ENCODE measurements at places on chromosomes 1 and 21.

- no peak for DNase-seq
These were observed 33.6 kb downstream of the TP73 start for GRCh38 chr1:3685906-3686305.

DNA sequence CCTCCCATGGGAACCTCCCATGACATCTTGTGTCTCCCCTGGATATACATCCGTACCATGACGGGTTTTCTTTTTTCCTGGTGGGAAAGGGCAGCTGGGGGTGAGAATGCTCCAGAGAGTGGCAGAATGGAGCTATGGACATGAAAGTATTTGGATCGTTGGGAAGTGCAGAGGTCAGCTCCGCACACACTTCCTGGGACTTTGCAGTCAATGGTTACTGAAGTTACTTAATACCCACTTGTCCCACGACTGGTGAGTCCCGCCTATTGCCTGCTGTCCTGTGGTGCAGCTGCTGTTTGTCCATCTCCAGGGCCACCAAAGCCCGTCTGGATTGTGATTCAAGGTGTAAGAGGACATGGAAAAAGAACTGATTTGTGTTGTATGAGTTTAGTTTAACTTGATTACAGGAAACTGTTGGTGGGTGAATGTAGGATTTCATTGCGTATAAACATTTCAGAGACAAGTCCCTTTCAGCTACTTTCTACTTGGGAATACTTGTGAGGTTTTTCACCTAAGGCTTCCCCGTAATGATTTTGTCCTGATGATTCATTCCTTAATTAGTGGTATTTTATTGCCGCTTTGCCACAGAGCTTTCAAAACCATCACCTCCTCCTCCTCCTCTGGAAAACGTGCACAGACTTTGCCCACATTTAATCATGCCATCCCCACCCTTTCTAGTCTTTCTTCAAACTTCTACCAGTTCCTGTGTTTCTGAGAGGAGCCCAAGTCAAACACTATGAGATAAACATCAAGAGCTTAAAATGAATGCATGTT, 308.8 kb downstream of the KIF26B start:
- no peak for DNase-seq

GRCh38 chr1:53627031-53627430, 111.9 kb downstream of the GLIS1 start:
- no peak for DNase-seq

DNA sequence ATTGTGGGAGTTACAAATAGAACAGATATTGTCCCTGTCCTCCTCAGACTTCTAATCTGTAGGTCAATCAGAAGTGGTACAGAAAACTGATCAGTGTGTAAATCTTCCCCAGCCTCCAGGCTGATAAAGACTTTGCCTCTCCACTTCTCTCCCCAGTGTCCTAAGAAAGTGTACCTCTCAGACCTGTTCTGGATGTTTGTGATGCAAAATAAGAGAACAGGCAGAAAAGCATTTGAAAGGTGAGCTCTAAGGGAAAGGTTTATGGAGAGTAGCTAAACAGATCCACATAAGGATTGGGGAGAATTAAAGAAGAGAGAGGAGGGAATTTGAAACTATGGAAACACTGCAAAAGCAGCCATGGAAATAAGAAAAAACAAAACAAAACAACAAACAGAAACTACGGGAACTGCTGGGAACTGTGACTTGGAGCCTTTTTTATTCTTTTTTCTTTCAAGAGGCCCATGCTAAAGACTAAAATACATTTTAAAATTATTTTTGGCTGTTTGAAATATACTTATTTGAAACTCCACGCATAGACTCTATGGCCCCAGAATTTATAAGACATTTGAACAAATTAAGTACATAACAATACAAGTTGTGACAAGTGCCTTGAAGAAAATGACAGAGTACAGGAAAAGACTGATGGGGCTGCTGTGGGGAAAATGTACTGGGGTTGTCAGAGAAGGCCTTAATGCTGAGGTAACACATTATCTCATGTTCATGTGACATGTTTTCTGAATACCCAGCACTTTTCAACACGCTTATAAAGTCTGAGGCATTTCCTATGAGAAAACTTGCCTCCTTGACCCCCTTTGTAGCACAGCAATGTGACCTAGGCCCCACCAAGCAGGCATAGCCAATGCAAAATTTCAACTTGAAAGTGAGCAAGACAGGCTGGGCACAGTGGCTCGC, 51.2 kb downstream of the TRAF5 start:
- DNase-seq = no peak

GRCh38 chr1:227318016-227318852, at the start of gene CDC42BPA:
CDC42BPA (minus strand) TSS chr1:227318492; CDS start chr1:227317182, 1,310 bp downstream.
- DNase-seq = no peak

DNA sequence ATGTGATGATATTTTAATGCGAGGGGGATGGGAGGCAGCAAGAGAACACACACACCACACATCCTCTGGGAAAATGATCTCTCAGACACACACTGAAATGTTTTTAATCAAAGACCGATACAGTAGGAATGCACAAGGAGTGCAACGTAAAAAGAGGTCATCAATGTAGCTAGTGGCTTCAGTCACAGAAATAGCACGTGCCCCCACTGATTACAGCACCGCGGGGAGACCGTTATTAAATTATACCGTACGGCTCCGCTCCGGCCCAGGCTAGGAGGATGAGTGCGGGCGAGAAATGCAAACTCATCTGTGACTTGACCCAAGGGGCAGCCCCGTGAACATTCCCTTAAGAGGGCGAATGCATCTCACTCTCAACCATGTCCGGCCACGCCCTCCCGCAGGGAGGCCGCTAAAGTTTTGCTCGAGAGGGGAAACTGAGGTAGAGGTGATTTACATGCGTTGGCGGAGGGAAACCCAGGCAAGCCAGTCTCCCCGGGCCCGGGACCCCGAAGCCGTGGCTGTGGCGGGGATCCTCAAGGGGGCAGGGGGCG, 552 bp downstream of the UBR4 start:
- DNase-seq = no peak
